Mucosa of descending colon (tissue), 3 donors: ENCODE measurements at places on chromosomes 2 and 18.

DNA sequence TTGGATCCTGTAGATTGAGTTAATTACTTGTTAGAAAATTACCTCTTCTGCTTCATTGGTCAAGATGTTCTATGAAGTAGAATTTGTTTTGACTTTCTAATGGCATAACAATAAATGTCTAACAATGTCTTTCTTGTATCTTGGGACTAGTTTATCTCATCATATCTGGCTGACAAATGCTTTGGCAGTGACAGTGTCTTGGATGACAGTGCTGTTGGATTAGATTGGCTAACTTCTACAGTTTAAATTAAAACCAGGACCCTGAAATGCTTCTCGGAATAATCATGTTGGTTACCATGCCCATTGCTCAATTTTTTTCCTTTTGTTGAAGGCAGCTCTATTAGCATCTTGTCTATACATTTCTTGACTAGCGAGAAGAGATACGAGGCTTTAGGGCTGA, 176.9 kb downstream of the PARD3B start:
- DNase-seq, result no peak

DNA sequence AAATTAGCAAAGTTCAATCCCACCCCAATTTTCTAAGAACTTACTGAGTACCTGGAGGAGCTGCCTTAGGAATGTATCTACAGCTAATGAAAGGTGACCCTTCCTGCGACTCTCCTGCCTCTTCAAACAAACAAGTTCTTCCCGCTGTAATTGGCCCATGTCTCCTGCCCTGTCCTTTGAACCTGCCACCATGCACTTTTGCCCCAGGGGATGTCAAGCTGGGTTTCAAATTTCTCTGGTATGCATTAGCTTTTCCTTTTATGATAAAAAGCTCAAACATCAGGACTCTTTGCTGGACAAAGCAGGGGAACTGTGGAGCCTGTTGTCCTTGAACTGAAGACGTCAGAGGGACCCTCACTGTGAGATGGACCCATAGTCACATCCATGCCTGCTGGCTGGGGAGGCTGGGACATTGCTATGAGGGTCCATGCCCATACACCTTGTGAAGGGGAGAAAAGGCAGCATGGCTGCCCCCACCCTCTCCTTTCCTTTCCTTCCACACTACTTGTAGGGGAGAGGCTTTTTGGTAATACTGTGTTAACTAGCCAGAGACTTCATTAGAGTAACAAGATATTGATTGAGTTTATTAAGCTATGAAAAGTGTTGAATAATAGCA, 210.7 kb upstream of the COPS8 start:
- DNase-seq, result no peak

DNA sequence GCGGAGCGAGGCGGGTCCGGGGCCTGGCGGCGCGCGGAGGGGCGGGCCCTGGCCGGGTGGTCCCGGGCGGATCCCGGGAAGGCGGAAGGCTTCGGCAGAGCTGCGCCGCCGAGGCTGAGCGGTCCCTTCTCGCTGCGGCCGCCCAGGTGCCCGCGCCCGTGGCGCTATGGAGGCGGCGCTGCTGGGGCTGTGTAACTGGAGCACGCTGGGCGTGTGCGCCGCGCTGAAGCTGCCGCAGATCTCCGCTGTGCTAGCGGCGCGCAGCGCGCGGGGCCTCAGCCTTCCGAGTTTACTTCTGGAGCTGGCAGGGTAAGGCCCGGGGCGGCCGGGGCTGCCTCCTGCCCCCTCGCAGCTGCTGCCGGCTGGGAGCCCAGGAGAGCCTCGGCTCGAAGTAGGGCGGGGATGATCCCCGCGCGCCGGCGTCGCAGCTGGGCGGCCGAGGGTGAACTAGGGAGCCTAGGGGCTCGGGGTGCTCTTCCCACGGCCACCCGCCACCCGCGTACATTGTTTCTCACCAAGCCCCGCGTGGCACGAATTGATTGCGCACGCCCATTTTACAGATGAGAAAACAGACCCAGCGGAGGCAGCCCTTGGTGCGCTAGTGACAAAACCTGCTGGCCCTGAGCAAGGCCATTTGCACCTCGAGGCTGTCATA, at the start of gene SLC66A3:
TSS of gene SLC66A3 (plus strand) at position 87 of the 655 bp plus-strand sequence. CDS start at position 167, 80 bp downstream.
- DNase-seq, result peak; percentile 87

DNA sequence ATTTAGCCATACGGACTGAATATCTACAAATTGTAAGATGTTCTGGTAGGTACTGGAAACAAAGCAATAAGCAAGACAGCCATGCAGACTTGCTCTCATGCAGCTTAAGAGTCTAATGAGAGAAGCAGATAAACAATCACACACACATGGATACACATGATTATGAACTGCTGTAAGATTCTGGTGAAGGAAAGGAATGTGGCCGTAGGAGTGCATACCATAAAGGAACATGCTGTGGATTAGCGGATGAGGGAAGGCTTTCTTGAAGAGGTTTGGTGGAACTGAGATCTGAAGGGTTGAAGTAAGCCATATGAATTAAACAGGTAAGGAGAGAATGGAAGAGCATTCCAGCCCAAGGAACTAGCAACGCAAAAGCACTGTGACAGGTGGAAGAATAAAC, 13.8 kb downstream of the CCDC93 start:
- no peak for DNase-seq

DNA sequence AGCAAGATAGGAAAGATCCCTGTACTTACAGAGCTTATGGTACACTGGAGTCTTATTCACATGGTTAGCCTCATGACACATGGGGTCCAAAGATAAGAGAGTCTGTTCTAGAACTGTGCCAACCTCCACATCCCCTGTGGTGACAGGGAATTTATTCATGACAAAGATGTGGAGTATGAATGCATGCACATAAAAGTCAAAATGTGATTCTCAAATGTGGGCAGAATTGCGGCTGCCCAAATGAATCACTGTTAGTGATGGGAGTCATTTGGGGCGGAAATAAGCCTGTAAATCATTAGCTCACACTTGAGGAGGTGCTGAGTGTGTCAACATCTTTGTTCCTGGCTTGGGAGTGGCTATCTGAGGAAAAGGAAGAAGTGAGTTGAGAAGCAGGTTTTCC, 560.6 kb downstream of the SLC4A3 start:
- no peak for DNase-seq

DNA sequence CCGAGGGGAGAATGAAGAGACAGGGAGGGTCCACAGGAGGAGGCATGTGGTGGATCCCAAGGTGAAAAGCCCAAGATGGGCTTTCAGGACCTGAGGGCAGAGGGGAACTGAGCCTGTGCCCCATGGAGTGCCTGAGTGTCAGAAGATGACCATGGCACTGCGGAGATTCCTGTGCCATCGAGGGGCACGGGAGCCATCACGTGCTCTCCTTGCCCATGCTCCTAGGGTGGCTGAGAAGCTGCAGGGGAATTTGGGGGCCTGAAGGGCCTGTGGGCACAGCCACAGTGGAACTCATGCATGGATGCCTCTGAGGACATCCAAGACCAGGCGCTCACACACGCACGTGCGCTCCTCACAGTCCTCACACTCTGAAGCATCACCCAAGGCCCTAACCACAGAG, 56.1 kb upstream of the GLI2 start:
- no peak for DNase-seq

DNA sequence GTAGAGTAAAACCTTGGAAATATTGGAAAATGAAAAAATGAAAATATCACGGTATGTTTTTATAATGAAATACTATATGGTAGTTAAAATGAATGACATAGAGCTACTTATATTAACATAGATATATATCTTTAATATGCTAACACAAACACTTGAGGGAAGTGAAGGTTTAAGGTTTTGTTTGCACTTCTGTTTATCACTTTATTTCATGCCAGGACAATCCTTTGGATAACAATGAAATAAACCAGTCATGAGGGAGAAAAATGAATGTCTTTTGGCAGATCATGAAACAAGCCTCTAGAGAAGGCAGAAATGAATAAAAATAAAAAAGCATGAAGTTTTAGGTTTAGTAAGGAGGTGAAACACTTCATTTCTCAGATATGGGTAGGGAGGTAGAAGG, 89.9 kb downstream of the BAZ2B start:
- DNase-seq, result no peak
